ENCODE measurements at places on chromosomes 6 and 20.

- DNase-seq: no peak
These were observed 4.2 kb upstream of the EPHA7 start for GRCh38 chr6:93423542-93423941.

DNA sequence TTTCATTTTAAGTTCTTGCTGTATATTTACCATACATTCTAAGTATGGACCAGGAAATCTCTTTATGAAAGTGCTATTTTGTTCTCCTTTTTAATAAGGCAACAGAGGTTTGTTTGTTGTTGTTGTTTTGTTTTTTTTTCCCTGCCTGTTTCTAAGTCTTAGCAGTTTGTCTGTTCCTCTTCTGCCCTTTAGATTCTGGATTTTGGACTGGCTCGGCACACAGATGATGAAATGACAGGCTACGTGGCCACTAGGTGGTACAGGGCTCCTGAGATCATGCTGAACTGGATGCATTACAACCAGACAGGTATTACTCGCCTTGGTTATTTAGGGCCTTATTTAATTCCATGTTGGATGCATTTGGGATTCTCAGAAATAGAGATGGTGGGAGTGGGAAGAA, 48.0 kb downstream of the MAPK14 start:
- DNase-seq: no peak

DNA sequence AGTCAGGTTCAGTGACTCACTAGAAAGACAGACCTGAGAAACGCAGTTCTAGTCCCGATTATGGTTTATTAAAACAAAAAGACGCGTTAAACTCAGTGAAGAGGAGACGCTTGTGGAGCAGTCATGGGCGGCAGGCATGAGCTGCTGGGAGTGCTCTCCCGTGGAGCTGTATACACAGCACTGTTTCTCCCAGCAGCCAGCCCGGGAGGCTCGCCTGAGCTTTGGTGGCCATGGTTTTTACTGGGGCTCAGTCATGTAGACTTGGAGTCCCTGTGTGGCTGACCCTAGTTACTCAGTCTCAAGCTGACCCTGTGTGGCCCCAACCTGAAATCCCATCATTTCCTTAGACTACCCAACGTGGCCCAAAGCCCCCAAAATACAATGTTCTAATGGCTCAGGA, 41.2 kb upstream of the BHLHE23 start:
- no peak for DNase-seq

DNA sequence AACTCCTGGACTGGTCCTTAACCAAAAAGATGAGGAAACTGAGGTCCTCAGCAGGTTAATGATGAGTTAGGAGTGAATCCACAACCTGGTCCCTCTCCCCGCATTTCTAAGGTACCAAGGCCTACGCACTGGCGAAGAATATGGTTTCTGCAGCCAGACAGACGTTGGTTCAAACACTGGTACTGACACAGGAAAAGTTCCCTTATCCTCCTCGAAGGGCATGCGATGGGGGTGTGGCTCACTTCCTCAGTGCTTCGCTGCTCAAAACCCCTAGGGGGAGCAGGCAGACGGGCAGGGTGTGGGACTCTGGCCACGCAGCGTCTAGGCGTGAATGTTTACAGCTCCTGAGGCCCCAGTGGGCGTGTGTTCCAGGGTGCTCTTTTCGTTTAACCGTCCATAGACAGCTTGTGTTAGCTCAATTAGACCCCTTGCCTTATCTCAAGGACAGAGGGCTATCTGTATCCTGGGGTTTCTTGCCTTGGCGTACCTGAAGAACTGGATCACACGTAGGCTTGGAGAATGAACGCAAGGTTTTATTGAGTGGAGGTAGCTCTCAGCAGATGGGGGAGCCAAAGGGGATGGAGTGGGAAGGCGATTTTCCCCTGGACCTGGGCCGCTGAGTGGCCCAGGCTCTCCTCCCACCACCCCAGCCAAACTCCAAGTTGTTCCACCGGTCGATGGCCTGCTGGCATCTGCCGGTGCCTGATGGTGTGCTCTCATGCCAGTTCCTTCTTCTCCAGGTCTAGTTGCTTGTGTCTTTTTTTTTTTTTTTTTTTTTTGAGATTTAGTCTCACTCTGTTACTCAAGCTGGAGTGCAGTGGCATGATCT, 31.8 kb upstream of the PTPN1 start:
- peak; percentile 63 for DNase-seq

DNA sequence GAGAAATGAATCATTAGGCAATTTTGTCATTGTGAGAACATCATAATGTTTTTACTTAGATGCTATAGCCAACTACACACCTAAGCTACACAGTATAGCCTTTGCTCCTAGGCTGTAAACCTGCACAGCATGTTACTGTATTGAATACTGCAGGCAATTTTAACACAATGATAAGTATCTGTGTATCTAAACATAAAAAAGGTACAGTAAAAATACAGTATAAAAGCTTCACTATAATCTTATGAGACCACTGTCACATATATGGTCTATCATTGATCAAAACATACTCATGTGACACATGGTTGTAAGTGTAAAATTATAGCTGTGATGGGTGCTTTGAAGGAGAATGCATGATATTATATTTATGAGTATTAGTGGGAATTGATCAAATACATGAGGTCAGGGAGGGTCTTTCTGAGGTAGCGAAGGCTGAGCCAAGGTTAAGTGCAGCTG, 29.2 kb upstream of the CCN2 start:
- DNase-seq: no peak

DNA sequence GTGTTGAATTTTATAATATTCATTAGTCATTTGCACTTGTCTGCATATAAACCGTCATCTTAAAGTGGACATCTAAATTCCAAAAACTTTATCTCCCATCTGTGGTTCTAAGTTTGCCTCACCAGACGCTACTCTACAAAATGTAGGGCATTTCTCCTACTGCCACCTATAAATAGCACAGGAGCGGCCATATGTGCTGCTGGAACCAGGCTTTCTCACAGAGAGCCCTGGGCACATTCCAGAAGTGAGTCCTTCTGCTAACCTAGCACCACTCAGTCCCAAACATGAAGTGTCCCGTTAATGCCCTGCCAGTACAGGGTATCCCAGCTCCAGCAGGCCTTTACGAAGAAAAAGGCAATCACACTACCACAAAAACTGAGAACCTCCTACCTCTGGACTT, 153.7 kb downstream of the TMEM242 start:
- DNase-seq: no peak

DNA sequence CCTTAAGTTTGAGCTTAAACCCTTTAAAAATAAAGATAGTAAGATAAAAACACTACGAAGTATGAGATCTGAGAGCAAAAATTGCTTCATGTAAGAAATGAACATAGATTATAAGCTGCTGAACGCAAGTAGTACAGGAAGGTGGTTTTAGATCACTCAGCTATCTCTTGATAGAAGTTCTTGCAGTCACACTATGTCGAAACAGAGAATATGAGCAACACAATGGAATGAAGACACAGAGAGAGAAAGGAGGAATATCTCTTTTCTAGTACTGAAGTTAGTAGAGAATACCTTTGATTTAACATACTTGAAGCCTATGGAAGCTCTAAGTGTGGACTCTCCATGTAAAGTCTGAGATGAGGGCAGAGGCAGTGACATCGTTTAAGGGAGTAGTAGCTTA, 162.7 kb downstream of the CDK19 start:
- DNase-seq: no peak

DNA sequence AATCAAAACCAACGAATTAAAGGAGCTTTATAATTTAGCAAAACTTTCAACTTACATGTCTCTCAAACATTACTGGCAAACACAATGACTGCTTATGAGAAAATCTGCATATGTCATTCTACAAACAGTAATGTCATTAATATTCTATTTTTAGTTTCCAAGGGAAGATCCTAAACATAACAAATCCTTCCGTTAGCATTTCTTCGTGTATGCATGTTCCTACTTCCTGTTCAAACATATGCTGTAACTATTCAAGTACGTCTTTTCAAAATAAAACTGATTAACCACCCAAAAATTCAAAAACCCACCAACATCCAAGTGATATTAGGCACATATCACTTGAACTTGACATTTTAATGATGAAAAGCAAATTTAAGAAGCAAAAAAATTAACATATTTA, 131.3 kb downstream of the HACE1 start:
- DNase-seq: no peak

GRCh38 chr6:44563397-44563796, 175.9 kb downstream of the CDC5L start:
- no peak for DNase-seq

GRCh38 chr20:10626896-10627295, 46.9 kb downstream of the JAG1 start:
- no peak for DNase-seq

All from stimulated activated CD8-positive, alpha-beta memory T cell treated with anti-CD3 and anti-CD28 coated beads, Interleukin-15, amount 100 ng/mL, for 48 hours (primary cell).